ENCODE measurements at places on chromosomes 6 and 20. TPM values are rescaled to one million over a fixed set of nuclear protein-coding genes. Genes with fewer than 3 reads are reported as not detected.

DNA sequence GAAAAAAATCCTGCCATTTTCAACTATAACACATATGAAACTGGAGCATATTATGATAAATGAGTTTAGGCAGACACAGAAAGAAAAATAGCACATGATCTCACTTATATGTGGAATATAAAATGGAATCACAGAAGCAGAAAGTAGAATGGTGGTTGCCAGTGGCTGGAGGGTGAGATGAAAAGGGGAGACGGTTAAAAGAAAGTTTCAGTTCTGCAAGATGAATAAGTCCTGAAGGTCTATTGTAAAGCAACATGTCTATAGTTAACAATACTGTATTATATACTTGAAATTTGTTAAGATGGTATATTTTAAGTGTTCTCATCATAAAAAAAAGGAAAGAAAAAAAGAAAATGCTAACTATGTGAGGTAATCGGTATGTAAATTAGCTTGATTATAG lies 503.9 kb downstream of the EPHA7 start:
- DNase-seq, result no peak

DNA sequence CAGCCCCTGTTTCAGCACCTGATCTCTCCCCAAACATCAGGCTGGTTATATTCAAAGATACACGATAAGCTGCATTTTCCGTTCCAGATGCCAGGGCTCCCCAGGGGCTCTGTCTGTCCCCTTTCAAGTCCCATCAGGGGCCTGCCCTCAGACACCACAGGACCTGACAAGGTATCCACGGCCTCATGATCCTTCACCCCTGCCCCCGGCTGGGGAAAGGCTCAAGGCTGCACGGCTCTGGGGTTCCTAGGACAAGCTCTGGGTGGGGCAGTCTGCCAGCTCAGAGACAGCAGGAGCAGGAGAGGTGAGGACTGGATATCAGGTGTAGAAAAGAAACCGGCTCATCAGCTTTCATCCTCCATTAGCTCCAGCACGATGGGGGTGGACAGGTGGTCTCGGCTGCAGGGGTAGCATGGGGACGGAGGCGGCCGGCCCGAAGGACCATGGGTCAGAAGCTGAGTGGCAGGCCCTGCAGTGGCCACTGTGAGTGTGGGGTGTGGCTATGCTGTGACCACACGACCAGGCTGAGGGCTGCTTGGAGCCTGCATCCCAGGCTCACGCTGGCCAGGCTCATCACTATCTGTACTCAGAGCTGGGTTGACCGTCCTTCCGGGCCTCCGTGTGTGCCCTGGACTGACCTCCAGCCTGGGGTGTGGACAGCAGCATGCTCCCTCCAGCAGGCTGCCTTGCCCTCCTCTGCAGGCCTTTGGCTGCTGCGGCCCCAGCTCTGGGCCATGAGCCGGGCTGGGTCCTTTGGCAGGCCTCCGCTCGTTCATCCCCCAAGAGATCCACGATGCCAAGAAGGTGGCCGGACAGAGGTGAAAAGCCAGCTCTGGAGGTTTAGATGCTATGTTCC lies 386.2 kb downstream of the THBS2 start:
- DNase-seq, result no peak

- DNase-seq, result no peak
Measured at GRCh38 chr6:137856138-137856898, 10.7 kb upstream of the TNFAIP3 start.

GRCh38 chr6:28738396-28738765 lies 185.4 kb downstream of the TRIM27 start:
- no peak for DNase-seq

GRCh38 chr20:14319704-14320103 lies 17.7 kb downstream of the FLRT3 start:
- DNase-seq, result no peak

DNA sequence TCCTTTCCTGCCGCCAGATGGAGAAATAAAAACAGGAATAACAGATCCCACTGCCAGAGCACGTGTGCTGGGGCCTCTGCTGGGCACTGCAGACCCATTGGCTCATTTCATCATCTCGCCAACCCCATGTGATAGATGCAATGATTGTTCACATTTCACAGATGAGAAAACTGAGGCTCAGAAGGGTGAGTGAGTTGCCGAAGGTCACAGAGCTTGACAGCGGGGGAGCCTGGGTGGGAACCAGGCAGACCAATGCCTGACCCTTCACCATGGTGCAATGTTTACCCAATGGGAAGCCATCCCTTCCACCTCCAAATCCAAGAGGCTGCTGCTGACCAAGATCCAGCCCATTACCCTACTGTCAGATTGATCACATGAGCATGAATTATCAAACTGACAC lies 105.1 kb downstream of the JPH2 start:
- no peak for DNase-seq

- DNase-seq, result no peak
Measured at GRCh38 chr6:32658268-32658897, 8.1 kb downstream of the HLA-DQB1 start.

GRCh38 chr20:45408646-45409213 lies 641 bp downstream of the DBNDD2 start:
- DNase-seq, result no peak

DNA sequence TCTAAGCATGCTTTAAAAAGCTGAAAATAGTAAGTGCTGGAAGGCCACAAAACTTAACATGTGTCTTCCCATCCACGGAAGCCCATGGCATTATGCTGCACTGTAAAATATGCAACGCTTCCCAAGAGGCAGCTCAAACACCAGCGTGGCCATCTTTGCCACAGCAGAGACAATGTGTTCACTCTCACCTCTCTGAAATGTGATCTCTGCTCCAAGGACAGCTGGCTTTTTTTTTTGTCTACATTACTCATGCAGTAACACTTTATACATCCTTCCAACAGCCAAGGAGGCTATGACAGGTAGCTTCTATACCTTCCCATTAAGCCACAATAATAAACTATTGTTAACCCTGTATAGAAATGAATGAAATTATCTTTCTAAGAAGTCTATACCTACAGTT lies 49.2 kb downstream of the BLOC1S5 start:
- DNase-seq, result peak; percentile 50

DNA sequence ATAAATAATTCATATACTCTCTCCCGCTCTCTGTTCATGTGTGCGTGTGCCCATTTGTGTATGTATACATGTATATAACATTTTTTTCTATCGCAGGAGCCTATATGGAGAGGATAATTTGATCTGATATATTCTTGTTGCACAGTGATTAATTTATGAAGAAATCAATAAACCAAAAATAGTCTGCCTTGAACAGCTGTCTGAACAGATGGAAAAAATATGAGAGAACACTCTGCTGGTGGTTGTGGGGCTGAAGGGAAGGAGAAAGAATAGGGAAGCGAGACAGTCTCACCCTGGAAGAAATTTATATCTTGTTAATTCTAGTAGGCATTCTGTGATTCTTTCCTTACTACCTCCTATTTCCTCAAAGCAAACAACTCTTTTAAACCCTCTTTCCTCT lies 96.6 kb upstream of the B3GAT2 start:
- DNase-seq, result no peak

The MLN gene
- not detected for total RNA-seq

The CYP21A2 gene
- total RNA-seq, result 0.64 TPM

The OPN5 gene
- not detected for total RNA-seq

The PRL gene
- not detected for total RNA-seq

The TINAG gene
- not detected for total RNA-seq

The FAM184A gene
- total RNA-seq, result 20.0 TPM

The ARMH2 gene
- 0.54 TPM for total RNA-seq

All from glutamatergic neuron (in vitro differentiated cells).